ENCODE measurements at places on chromosomes 3 and 15.

- DNase-seq = no peak
Measured at GRCh38 chr15:79416876-79417275, 15.3 kb upstream of the MINAR1 start.

DNA sequence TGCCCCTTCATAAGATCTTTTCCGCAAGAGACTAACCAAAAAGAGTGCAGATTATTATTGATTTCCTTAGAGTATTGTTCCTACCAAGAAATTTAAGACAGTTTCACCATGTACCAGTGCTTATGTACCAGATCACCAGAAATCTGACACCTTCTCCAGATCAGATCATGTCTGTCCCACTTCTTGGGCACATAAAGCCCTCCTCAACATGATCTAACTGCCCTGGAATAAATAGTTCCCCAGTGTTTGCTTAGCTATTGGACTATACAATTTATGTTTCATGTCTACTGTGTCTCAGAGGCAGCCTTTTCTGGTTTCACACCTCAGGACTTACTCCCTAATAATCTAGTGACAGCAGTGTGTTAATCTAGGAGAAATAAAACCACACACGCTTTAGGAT, 46.8 kb downstream of the NME9 start:
- DNase-seq = no peak

DNA sequence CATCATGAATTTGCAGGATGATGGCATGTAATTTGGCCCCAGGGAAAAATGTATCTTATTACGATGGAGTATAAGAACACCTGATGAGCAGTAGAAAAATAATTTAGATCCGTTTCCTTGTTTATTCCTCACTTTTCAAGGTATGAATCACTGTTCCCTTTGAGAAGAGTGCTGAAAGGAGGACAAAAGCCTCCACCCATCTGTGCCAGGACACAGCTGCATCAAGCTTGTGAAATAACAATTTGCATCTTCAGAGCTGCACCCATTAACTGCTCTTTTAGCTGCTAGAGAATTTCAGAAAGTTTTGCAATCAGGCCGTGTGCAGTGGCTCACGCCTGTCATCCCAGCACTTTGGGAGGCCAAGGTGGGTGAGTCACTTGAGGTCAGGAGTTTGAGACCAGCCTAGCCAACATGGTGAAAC, 9.6 kb downstream of the CLDND1 start:
- no peak for DNase-seq

- no peak for DNase-seq
Measured at GRCh38 chr15:40430271-40430805, 10.4 kb upstream of the BAHD1 start.

GRCh38 chr15:87944050-87944449, 312.5 kb downstream of the NTRK3 start:
- no peak for DNase-seq

DNA sequence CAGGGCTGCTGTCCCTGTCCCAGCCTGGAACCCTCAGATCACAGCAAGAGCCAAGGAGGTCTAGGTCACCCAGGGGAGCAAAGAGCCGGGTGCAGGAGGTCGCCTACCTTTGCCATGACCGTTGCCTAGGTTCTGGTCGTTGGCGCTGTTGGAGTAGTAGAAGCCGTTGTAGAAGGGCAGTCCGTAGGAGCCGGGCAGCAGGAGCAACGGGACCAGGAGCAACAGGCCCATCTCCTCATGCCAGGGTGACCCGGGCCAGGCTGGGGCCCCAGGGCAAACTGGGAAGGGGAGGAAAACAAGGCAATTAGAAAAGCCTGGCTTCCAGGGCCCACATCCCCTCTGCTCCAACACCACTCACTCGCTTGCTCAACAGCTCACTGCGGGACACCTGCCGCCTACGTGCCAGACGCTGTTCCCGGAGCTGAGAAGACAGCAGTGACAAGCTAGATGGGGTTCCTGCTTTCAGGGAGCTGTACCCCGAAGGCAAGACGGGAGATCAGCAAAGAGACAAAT, 8.2 kb downstream of the HAPLN3 start:
- no peak for DNase-seq

DNA sequence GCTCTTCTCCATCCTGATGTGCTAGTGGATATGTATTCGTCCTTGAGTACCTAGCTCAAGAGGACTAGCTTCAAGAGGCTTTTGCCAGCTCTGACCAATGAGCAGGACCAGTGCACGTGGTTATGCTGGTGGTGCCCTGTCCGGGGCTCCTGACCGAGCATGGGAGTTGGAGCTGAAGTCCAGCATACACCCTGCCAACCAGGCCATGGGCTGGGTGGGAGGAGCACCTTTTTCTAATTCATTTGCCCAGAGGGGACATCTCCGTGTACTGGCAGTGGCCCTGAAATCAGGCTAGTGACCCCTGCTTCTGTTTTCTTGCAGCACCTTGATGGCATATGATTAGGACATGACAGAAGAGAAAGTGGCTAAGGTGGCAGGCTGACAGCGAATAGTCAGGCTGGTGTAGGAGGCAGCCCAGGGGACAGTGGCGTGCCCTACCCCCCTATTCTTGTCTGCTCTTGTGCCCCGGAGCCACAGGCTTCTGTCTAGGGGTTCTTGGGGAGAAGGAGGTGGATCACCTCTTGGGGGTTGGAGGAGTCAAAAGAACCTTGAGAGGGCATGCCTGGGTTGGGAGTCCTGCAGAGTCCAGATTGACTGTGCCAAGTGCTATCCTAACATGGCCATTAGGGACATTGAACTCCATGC, 16.5 kb downstream of the PODXL2 start:
- no peak for DNase-seq

- no peak for DNase-seq
Measured at GRCh38 chr3:73555076-73555475, 69.7 kb downstream of the PDZRN3 start.

GRCh38 chr15:81625896-81626295, 251.9 kb upstream of the TMC3 start:
- DNase-seq = no peak

- no peak for DNase-seq
Measured at GRCh38 chr3:13460341-13460736, 19.8 kb upstream of the HDAC11 start.

DNA sequence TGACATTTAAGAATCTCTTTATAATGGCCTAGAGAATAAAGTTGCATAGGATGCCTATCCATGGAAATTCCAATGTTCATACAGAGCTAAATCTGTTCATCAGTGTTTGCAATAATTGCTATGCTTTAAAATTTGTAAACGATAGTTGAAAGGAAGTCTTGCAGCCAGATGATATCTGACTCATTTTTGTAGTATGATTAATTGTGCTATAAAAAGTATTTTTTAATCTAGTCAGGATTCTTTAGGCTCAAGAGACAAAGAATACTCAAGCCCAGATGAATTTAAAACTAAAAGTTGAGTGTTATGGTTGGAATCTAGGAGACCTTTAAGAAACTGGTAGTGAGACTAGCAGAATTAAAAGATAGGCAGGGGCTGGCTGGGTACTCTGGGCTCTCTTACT, 50.5 kb downstream of the SUCNR1 start:
- no peak for DNase-seq

- DNase-seq = no peak
Measured at GRCh38 chr15:63006032-63006878, 36.3 kb upstream of the TPM1 start.

DNA sequence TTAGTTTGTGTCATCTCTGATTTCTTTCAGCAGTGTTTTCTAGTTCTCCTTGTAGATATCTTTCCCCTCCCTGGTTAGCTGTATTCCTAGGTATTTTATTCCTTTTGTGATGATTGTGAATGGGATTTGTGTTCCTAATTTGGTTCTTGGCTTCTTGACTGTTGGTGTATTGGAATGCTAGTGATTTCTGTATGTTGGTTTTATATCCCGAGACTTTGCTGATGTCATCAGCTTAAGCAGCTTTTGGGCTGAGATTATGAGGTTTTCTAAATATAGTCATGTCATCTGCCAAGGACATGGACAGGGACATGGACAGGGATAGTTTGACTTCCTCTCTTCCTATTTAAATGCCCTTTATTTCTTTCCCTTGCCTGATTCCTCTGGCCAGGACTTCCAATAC, 35.8 kb downstream of the MYO9A start:
- DNase-seq = no peak

DNA sequence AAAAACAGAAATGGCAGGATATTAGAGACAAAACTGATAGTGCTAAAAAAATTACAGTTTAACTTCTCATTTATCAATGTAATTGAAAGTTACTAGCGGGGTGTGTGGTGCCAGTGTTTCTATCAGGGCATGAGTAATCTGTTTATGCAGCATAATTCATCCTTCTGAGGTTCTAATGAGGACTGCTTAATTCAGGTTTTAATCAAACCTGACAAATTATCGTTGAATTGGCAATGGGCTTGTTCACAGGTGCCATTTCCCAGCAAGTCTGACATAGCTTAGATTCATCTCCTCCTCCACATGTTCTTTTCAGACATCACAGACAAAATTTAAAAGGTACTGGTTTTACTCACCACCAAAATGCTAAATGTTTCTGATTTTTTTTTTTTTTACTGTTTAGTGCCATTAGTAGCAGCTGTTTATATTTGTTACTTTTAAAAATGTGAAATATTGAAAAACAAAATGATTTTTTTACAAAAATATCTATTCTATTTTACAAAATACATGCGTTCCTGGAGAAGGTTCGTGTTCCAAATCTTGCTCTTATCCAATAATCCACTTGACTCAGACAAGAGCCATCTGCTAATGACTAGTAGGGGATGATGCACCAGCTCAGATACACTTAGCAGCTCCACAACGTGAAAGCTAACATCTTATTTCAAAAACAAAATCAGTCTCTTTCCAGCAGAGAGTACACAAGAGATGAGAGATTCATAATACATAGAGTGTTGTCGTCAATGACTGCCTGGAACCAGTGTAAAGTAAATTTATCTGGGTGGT, 447.7 kb upstream of the DPPA4 start:
- DNase-seq = no peak

- no peak for DNase-seq
Measured at GRCh38 chr15:57152666-57153539, 223.4 kb upstream of the CGNL1 start.

DNA sequence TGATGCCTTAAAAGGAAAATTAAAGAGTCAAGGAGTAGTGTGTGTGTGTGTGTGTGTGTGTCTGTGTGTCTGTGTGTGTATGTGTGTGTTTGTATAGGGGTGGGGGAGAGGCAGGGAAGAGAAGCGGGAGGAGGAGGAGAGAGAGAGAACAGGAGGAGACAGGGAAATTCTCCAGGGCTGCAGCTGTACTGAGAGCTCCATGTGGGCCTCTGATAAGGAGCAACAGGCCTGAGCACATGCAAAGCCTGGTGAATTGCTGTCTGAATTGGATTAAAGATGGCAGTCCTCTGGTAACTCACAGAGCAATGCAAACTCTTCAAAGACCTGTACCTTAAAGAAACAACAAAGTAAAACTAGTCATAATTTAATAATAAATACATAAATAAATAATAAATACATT, 70.6 kb downstream of the SEMA6D start:
- DNase-seq = no peak

- DNase-seq = no peak
Measured at GRCh38 chr3:100269410-100270214, 8.8 kb downstream of the TBC1D23 start.

GRCh38 chr15:99239545-99240198, 9.7 kb downstream of the TTC23 start:
- DNase-seq = no peak

DNA sequence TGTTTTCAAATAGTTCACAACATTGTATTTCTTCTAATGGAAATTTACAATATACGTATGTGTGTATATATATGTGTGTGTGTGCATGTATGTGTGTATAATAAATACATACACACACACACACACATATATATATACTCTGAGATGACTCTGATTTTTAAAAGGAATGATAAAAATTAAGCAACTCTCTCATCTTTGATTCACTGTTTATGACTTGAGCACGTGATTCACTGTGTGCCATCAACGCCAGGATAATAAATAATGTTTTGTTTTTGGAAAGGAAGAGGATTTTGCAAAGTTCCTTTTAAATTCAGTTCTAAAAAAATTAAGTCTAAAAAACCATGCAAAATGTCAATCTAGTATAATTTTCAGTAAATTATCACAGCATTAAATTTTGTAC, 132.4 kb downstream of the P3H2 start:
- DNase-seq = no peak

DNA sequence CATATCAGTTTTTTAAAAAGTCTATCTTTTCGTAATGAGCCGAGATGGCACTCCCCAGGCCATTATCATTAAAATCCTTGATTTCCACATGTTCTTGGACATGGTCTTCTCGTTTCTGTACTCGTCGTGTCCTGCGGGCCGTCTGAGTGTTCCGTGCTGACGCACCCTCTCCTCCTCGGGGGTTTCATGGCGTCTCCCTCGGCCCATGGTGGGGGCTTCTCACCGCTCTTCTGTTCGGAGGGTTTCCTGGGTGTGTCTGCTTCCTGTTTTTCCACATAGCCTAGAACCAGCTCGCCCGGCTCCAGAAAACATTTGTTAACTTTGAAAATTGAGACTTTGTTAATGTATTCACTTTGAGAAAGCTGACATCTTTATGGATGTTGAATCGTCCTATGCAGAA, 92.7 kb downstream of the VGLL4 start:
- DNase-seq = no peak

DNA sequence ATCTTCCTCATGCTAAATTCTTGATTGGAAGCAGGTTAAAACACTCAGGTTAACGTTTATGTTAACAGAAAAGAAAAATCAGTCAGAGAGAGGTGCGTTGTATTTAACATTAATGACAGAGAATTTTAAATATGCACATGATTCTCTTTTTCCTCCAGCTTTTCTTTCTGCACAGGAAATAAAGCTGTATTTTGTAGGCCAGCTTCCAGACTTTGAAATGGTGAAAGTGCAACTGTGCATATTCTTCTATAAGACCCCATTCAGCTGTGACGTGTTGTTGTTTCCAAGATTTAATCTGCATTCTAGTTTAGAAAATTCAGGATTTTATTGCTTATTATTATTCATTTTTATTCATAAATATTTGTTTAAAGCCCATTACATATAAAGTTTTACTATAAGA, 11.8 kb downstream of the MBNL1 start:
- no peak for DNase-seq

- DNase-seq = no peak
Measured at GRCh38 chr15:89664441-89665350, 9.4 kb upstream of the KIF7 start.

- no peak for DNase-seq
Measured at GRCh38 chr3:165830746-165831145, 6.5 kb downstream of the BCHE start.

- no peak for DNase-seq
Measured at GRCh38 chr3:146581080-146581601, 24.0 kb downstream of the PLSCR5 start.

DNA sequence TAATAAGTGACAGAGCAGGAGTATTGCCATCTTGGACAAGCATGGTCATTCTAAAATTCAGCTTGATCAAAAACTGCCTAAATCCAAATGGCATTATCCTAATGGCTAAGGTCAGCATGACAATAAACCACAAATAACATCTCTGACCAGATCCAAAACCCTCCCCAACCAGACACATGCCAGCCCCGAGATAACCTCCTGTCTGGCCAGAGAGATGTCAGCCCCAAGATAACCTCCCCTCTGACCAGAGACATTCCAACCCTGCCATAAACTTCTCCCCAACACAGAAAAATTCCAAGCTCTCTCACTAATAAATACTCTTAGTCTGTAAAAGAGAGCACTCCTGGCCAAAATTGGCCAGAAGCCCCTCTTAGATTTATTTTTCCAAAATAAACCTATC, 470.5 kb upstream of the UBE2E2 start:
- no peak for DNase-seq

All from frontal cortex (tissue), 4 donors.